ENCODE measurements at places on chromosomes 13 and 19.

DNA sequence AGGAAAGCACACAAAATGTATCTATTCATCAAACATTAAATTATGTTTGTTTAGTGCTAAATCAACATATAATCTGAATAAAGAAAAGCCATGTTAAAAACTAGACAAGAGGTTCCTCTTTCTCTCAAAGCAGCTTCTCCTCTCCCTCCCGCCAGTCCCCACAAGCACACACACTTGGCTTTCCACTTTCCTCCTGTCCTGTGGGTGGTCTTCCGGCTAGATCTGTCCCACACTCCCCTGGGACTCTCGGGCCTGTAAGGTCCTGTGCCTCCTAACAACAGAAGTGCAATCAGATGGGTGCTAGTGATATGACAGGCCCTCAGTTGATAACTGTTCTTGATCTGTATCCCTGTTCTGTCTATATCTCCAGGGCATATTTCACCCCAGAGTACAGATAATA, 45.6 kb upstream of the RAP2A start:
- DNase-seq, result no peak

- no peak for DNase-seq
These were observed 15.8 kb downstream of the RAB3D start for GRCh38 chr19:11323601-11324078.

DNA sequence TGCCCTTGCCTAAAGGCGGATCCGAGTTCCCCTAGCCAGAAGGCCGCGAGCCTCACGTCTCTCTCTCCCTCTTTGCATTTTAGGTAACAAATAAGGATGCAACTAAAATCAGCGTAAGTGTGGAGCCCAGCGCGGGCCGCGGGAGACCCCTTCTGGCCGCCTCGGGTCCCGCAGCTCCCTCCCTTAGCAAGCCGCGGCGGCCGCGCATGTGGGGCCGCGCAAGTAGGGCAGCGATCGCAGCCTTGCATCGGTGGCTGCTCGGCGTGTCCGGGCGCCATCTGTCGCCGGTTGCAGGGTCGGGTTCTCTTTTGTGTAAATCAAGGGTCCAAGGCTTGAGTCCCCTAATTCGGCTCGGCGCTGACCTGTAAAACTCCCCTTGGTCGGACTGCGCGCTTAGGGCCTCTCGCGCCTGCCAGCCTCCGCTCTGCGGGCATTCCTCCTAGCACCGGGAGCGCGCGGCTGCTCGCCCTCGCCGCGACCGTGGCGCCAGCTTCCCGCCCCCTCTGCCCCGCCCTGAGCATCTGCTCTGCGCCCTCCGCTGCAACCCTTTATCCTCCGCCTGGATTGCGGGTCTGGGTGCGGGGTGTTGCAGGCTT, 2.7 kb downstream of the VSTM2B start:
- DNase-seq, result no peak

- no peak for DNase-seq
These were observed 22.4 kb upstream of the RNF113B start for GRCh38 chr13:98199480-98199879.

- DNase-seq, result no peak
These were observed 3.6 kb upstream of the MIER2 start for GRCh38 chr19:347946-348861.

- no peak for DNase-seq
These were observed 22.4 kb downstream of the LRCH1 start for GRCh38 chr13:46575301-46575771.

DNA sequence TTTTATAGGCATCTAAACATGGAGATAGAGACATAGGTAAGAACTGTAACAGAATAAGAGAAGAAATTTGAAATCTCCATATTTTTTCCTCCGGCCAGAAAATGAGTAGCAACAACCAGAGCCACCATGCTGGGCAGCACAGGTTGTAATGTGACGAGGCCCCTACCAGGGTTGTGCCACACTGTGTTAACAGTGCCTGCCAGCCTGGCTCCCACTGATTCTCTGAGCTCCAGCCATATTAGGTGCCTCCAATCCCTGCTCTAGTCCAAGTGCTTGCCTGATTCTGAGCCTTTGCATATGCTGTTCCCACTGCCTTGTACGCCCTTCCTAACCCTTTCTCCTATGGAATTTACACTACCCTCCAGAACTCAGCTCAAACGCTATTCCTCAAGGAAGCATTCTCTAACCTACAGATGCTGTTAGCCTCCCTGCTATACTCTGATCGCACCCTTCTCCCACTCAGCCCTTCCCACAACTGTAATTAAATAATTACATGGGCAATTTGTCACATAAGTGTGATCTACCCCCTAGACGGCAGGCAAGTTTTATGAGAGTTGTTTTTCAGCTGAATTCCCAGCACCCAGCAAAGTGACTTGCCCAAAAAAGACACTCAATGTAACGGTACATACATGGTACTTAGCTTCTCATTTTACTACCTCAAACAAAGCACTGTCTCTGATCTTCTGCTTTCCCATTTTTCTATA, 37.6 kb upstream of the STARD13 start:
- no peak for DNase-seq

- DNase-seq, result no peak
These were observed 38.0 kb upstream of the DOCK9 start for GRCh38 chr13:99015606-99016490.

DNA sequence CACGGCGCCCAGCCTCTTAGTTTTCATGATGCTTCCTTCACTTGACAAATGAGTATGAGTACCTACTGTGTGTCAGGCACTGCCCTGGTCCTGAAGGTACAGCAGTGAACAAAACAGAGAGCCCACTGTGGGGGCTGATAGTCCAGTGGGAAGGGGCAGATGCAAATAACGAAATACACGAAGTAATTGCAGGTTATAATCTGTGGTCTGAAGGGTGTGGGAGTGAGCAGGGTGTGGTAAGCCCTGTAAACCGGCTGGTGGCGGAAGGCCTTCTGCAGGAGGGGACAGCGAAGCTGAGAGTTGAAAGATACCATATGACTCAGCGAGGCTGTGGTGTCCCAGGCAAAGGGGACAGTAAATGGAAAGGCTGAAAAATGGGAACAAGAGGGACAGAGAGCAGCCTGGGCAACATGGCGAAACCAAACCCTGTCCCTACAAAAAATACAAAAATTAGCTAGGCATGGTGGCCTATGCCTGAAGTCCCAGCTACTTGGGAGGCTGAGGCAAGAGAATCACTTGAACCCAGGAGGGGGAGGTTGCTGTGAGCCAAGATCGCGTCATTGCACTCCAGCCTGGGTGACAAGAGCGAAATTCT, 60.5 kb downstream of the MAP4K1 start:
- DNase-seq, result no peak

DNA sequence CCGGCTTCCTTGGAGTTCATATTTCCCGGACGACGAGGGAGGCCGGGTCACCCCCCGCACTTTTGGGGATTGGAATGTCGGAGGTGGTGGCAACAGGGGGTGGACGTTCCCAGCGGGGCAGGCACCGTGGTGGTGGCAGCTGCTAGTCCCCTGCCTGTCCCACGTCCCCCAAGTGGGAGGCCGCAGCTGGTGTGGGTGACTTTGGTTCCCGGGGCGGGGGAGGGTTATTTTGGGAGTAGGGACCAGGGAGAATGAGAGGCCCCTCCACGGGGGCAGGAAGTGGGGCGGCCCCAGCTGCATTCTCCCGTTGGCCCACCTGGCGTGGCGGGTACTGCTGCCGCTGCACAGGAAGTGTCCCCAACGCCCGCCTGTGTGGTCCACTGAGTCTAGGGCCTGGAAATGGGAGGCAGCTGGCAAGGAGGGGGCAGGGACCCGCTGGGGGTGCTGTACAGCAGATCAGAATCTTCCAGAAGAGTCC, 11.1 kb upstream of the PLIN3 start:
- no peak for DNase-seq

DNA sequence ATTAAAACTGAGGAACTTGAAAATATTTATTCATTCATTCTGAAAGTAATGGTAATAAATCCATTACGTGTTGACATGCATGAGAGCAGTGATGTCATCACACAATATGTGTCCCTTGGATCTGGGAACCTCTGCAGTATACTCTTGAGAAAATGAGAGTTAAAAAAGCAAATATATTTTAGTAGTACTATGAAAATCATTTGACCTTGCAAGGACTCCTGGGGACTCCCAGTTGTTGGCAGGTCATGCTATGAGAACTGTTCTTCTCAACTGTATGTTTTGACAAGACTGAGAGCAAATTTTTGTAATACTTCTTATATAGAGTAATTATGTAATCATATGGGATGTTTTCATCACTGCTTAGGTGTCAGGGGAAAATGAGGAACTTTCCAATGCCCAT, 249.4 kb downstream of the PCCA start:
- DNase-seq, result no peak

DNA sequence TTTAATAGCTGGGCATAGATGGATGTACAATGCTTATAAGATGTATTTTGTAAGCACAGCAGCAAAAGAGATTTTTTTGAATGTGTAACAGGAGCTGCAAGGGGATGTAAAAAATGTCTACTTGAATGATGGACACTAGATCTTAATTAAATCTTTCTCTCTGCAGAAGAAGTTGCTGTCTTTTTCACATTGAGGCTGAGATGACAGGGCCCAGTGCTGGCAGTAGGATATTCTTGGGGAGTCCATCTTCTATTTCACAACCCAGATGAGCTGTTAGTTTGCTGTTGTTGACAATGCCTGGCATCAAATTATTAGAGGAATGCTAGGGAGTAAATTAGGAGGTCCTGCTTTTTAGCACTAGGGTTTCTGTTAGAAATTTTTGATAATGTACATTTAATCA, 698.7 kb downstream of the SLITRK5 start:
- no peak for DNase-seq

- DNase-seq, result no peak
These were observed 905.5 kb downstream of the UQCRFS1 start for GRCh38 chr19:28307487-28307886.

- DNase-seq, result no peak
These were observed 26.6 kb upstream of the DGKH start for GRCh38 chr13:42021851-42022250.

DNA sequence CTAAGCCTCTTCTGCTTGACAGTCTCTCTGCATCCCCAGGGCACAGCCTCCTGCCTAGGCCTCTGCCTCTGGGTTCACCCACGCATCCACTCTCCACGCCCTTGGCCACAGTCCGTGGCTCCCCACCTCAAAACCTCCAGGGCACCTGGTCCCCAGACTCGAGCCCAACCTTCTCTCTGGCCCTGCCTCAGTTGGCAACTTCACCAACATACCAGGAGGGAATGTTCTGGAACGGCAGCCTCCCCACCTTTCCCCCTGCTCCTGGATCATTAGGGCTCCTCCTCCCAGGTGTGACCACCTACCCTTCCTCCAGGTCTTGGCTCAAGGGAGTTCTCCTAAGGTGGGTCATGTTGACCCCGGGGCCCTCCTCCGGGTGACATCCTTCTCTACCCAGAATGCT, 69.1 kb downstream of the SOX1 start:
- DNase-seq, result no peak

DNA sequence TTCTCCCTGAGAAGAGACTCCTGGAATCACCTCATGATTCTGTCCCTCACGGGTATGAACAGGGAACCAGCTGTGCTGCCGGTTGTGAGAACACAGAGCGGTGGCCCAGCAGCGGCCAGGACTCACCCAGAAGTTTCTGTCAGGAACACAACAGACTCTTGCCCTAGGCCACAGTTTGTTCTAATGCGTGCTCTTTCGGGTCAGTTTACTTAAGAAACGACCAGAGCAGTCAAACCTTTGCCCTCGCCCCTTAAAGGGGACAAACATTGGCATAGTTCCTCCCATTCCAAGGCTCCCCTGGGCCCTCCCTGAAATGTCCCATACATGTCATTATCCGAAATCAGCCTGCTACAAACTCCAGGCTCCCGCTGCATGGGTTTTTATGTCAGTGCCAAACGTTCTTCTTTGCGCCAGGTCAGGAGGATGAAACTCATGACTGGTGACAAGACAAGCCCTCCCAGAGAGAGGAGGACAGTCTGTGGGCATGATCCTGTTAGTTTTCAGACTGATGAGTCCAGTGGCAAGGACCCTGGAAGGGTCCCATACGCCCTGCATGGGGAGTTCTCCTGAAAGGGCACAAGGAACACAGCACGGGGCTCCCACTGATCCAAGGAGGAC, 18.3 kb downstream of the ZIC5 start:
- no peak for DNase-seq

DNA sequence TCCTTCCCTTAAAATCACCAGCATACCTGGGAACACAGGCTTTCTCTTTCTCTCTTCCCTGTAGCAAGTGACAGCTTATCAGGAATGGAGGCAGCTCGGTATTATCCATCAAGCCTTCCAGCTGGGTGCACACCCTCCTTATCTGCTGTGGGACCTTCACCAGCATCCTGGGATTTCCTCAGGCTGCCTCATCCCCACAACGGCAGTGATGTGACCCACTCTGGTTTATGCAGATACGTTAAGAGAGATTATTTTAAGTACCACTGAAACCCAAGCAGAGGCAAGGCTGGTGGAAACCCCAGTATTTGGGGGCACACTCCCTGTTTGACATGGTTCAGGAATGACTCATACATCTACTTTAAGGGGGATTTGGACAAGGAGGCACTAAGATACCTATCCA, 192.1 kb downstream of the TM9SF2 start:
- DNase-seq, result no peak

DNA sequence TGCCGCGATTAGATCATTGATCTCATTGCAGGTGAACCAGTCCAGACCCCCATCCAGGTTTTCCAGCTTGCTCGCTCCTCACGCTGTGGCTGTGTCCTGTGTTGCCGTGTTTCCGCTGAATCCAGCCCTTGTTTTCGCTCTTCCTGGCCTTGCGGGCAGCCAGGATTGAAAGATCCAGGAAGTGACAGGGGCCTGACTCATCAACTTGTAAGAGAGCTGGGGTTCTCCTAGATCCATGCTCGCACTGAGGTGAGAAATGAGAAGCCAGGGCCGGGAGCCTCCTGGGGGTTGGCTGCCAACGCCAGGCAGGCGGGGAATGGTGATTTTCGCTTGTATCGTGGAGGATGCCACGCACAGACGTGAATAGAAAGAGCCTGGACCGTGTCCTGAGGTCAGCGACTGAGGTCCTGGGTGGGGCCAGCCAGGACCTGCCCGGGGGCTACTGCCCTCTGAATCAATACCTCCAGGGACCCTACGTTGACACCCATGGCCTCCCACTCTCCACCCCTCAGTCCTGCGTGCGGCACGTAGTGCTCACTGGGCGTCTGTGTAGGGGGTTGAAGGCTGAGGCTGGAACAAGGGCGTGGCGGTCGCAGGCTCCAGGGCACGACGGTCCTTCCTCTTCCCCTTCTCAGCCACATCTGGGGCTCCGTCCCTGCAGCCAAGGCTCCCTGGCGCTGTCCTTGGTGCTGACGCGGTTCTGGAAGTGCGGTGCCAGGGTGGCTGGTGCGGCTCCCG, 7.3 kb upstream of the PTPRH start:
- peak; percentile 93 for DNase-seq
